ENCODE measurements at places on chromosomes 5 and 9.
A peak's percentile ranks its signal among the peaks of the same experiment; 100 is the strongest.

DNA sequence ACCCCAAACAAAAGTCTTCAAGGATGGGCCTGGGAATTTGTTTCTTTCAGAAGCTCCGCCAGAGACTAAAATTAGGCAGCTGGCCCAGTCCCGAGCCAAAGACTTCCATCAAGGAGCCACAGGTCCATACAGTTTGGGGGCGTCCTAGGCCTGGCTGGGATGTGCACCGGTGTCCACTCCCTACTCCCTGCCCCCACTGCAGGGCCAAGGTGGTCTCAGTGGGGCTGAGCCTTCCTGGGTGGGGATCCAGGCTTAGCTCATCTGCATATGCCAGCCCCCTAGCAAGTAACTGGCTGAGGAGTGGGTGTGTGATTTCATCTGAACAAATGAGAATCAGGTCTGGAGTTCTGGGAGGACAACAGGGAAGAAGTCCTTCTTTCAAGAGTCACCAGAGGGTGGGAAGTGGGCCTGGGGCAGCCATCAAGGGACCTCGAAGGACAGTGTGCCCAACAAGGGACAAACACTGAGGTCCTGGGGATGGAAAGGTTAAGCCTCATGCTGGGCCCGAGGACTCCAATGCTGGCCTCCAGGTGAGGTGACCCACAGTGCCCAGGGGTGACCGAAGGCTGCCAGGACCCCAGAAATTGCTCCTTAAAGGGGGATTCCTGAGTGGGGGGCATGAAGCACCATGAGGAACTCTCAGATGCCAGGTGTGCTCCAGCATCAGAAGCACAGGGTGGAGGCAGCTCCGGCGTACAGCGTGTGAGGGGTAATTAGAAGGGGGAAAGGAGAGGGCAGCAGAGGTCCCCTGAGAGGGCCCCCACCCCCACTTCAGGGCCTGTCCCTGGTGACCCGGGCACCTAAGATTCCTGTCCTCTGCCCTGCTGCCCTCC, 91.3 kb downstream of the ZNF354C start:
- no peak overlapping the region for H3K27ac ChIP-seq
- no peak overlapping the region for H3K4me3 ChIP-seq
- H3K4me1 ChIP-seq: no peaks in the 10 kb centered on the region
- no peaks in the 10 kb centered on the region for H3K27me3 ChIP-seq
- H3K36me3 ChIP-seq: no peaks in the 10 kb centered on the region

DNA sequence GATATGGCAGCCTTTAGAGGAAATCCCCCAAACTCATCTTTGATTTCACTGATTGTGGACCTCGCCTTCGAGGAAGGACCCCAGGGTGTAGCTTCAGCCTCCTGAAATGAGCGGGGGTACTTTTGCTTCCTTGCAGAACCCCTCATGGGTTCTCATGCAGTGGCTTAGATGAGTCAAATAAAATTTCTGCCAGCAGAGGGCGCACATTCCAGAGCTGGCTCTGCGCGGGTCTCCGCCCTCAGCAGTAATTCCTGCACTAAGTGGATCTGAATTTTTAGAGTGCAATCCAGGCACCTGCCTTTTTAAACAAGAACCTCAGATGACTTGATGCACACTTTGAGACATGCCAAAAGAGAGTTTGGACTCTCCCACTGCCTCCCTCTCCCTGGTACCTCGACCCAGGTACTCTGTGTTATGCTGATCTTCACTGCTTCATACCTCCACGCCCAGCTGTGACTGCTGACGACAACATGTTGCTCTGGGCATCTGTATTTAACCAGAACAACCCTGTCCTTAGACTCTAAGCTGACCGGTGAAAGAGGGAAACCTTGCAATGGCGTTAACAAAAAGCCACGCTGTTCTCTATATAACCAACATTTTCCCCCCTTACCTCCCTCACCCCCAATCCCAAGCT, 7.3 kb downstream of the EGFLAM start:
- H3K4me1 ChIP-seq: no peaks in the 10 kb centered on the region
- H3K4me3 ChIP-seq: no peak overlapping the region
- H3K27ac ChIP-seq: no peak overlapping the region
- DNase-seq: peak; percentile 54

GRCh38 chr9:130872508-130872907, 24.1 kb downstream of the QRFP start:
- H3K4me1 ChIP-seq: no peaks in the 10 kb centered on the region
- no peak overlapping the region for H3K27ac ChIP-seq
- H3K4me3 ChIP-seq: no peak overlapping the region
- peaks cover 13% of the 10 kb centered on the region for H3K36me3 ChIP-seq
- DNase-seq: no peak

- no peaks in the 10 kb centered on the region for H3K36me3 ChIP-seq
- no peak overlapping the region for H3K27ac ChIP-seq
- no peak overlapping the region for H3K4me3 ChIP-seq
Observed at GRCh38 chr5:58437661-58438060, 22.2 kb downstream of the PLK2 start.

GRCh38 chr9:89095761-89096528, 82.7 kb downstream of the SHC3 start:
- no peak overlapping the region for H3K27ac ChIP-seq
- peaks cover 2% of the 10 kb centered on the region for H3K27me3 ChIP-seq
- H3K36me3 ChIP-seq: no peaks in the 10 kb centered on the region
- H3K4me1 ChIP-seq: no peaks in the 10 kb centered on the region
